ENCODE measurements at places on chromosomes 11 and 22.

DNA sequence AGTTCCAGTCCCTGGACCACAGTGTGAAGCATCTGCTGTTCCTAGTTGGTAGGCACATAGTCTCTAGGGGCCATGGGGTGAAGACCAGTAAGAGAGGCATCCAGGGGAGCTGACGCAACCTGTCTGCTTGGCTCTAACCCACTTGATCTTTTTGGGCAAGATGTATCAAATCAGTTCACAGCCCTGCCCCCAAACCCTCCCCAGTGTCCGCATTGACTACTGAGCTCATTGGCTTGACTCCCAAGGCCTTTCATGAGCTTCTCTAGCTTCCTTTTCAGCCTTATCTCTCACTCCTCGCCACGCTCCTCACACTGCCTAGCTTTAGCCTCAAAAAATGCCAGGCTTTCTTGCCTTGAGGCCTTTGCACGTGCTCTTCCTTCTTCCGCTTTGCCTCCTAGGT lies 29.7 kb upstream of the ABCC8 start:
- DNase-seq: no peak

GRCh38 chr11:124740277-124740882 lies 638 bp downstream of the NRGN start:
- no peak for DNase-seq

DNA sequence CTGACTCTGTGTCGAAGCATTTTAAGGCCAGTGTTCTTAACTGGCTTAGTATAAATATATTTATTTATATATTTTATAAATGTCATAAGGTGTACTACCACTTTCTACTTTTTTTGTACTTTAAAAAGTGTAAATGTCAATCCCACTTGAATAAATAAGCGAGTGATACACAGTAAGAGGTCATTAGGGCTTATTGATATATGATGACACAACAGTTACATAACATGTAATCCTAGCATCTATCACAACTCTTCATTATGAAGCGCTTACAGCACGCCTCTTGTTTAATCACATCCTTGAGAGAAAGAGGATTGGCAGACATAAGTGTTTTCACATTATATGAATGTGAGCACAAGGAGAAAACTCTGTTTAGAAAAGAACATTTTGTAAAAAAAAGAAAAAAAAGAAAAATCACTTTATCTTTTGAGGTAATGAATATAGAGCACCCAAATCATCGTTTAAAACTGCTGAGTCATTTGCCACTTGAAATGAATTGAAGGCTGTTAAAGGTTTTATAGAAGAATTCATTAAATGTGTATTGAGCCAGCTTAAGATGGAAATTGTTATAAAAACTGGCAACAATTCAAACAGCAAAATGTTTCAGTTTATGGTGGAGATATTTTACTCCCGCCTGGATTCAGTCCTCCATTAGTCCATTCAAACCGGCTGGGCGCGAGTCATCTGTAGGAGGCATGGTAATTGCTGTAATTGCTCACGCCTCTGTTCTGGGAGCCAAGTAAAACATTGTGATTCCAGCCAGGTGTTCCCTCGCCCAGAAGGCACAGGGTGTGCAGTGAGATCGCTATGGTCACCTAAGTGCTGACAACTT lies 627.3 kb upstream of the KIRREL3 start:
- no peak for DNase-seq

DNA sequence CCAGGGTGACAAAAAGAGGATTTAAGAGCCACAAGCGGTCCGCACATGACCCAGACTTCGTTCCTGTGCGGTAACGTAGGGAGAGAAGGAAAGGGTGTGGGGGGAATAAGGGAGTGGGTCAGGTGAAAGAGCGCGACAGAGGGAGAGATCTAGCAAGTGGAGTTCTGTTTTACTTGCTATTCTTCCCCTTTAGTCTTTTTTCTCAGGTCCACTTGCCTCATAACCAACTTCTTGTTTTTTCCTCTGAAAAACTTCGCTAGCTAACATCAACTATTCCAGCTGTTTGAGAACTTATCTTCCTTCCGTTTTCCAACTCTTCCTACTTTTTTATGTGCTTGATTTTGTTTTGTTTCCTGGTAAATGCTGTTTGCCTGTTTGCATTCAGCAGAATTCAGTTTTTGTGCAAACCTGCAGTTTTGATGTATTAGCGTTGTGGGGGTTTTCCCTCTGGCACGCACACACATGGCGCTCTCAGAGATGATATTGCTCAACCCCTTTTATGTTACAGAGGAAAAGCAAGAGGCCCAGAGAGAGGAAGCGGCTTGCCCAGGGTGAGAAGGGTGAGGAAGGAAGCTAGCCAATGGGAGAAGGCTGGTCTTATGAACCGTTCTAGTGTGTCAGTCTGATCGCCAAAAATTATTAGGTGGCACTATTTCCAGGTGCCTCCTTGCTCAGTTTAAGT lies 592 bp upstream of the CTSC start:
- no peak for DNase-seq
